Activated CD8-positive, alpha-beta memory T cell treated with anti-CD3 and anti-CD28 coated beads for 1 hour (primary cell): ENCODE measurements at places on chromosomes 4 and X.

DNA sequence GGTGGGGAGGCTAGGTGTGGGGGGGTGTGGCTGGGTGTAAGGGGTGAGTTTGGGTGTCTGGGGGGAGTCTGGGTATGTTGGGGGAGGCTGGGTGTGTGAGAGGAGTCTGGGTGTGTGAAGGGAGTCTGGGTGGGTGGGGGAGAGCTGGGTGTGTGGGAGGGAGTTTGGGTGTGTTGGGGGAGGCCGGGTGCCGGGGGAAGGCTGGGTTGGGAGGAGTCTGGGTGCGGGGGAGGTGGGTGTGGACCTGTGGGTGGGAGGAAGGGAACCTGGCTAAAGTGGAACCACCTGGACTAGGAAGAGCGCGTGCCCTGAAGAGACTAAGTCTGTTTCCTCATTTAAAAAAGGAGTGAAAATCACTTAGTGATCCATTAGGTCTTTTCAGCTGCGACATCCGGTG is 18.3 kb downstream of the SPON2 start:
- no peak for DNase-seq

- no peak for DNase-seq
These were observed 3.6 kb upstream of the RENBP start for GRCh38 chrX:153948002-153948466.

DNA sequence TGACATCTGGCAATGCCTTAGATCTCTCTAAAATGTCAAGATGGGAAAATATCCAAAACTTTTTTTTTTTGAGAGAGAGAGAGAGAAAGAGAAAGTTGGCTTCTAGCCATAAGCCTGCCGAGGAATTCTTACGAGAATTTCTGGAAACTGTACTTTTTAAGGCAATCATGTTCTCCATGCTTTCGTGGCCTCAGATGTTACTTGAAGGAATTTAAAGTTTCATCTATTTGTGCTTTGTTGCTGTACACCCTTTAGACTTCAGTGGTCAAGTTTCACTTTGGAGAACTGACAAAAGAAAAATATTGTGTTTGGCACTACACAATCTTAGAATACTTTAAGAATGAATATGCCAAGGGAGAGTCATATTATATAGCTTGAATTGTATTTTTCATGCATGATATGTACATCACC is 53.9 kb downstream of the FAT4 start:
- DNase-seq = no peak

GRCh38 chr4:32219306-32220075 is 1499.3 kb downstream of the PCDH7 start:
- no peak for DNase-seq

DNA sequence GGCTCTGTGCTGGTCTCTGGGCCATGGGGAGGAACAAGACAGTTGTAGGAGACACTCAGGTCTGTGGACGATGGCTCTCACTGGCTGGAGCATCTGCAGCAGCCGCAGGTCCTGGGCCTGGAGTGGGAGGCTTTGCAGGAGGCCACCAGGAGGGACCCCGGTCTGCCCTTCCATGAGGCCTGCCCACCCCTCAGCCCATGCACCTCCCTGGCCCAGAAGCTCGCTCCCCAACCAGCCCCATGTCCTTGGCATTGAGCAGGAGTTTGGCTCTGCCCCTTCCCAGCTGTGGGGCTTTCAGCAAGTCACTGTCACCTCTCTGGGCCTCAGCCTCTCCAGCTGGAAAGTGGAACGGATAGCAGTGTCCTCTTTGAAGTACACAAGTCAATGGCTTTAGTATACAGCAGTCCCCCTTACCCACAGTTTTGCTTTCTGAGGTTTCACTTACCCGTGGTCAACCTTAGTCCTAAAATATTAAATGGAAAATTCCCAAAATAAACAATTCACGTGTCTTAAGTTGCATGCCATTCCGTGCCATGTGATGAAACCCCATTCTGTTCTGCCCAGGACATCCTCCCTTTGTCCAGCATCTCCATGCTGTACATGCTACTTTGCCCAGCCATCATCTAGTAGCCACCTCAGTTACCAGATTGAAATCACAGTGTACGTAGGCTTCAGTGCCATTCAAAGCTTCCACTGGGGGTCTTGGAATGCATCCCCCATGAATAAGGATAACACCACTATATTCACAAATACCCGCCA is 104.0 kb downstream of the CPZ start:
- no peak for DNase-seq

- DNase-seq = no peak
These were observed 3.5 kb downstream of the SH3KBP1 start for GRCh38 chrX:19883878-19884277.

GRCh38 chrX:88366314-88366713 is 380.7 kb upstream of the CPXCR1 start:
- DNase-seq = no peak

- DNase-seq = no peak
These were observed 870.2 kb downstream of the ADGRL3 start for GRCh38 chr4:62070291-62070852.

DNA sequence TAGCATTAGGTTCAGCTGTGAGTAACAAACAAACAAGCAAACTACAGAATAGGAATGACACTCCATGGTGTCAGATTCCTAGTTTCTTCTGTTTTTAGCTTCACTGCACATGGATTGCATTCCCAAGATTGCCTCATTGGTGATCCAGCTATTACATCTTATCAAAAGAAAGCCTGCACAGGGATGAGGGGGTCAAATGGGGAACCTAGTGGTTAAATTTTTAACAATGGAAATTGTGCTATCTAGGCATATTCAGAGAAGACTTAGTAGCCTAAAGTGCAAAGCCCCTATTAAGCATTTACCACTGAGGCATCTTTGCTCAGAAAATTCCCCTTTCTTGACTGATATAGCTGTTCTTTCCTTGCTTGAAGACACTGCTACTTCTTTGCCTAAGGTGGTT is 3.9 kb upstream of the TTC29 start:
- no peak for DNase-seq
